WTC11 (cell line): ENCODE measurements at places on chromosomes 7 and 10.

DNA sequence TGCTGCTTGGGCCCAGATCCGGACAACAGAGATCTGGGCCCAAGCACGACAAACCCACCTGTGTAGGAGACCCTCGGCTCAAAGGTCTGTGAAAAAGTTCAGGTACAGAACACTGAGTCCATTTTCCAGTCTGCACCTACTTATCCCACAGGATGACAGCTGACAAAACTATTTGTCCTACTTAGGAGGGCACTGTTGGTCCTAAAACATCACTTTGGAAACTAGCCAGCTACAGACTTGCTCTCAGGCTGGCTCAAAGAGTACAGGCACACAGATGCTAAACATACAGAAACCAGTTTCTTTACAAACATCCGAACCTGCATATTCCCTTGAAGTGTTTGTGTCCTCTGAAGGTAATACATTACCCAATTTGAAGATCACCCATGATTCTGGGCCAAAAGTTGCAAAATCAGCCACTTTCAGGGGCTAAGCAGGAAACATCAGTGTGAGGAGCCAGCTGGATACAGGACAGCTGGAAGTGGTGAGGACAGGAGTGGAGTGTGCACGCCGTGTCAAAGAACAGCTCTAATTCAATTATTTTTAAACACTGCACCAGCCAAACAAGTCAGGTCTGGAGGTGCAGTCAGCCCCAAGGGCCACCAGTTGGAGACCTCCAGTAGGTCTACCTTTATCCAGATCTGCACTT lies 88.5 kb downstream of the NOC3L start:
- no peak for DNase-seq

GRCh38 chr10:83214136-83214535 lies 925.2 kb upstream of the GHITM start:
- DNase-seq = no peak

- DNase-seq = no peak
Observed at GRCh38 chr7:41579961-41580935, 122.6 kb downstream of the INHBA start.

- DNase-seq = no peak
Observed at GRCh38 chr7:31102151-31102972, 50.3 kb downstream of the ADCYAP1R1 start.

GRCh38 chr7:49172639-49173038 lies 248.3 kb downstream of the CDC14C start:
- DNase-seq = no peak
